ENCODE measurements at places on chromosomes 16 and 17. TPM values are rescaled to one million over a fixed set of nuclear protein-coding genes. Genes with fewer than 3 reads are reported as not detected.

DOC2A gene
- total RNA-seq, result not detected

TSPOAP1 gene
- not detected for total RNA-seq

OMG gene
- 0.08 TPM for total RNA-seq

EVPLL gene
- not detected for total RNA-seq

LRRC75A gene
- not detected for total RNA-seq

KRT28 gene
- not detected for total RNA-seq

NBR1 gene
- total RNA-seq, result 52.2 TPM

PIRT gene
- total RNA-seq, result not detected

MEOX1 gene
- total RNA-seq, result not detected

EPX gene
- not detected for total RNA-seq

KCNH4 gene
- not detected for total RNA-seq

PNMT gene
- total RNA-seq, result not detected

WDR59 gene
- 18.3 TPM for total RNA-seq

TNFRSF17 gene
- total RNA-seq, result not detected

ATXN1L gene
- total RNA-seq, result 7.5 TPM

KLHL10 gene
- not detected for total RNA-seq

IFI35 gene
- 16.0 TPM for total RNA-seq

TELO2 gene
- total RNA-seq, result 12.0 TPM

ANKRD40CL gene
- total RNA-seq, result not detected

CD19 gene
- not detected for total RNA-seq

BRIP1 gene
- 7.4 TPM for total RNA-seq

CCL5 gene
- 0.16 TPM for total RNA-seq

ZNF629 gene
- total RNA-seq, result 9.9 TPM

CCT6B gene
- 0.62 TPM for total RNA-seq

DNAAF8 gene
- 0.55 TPM for total RNA-seq

MYH11 gene
- total RNA-seq, result not detected

IGF2BP1 gene
- total RNA-seq, result not detected

TP53TG3 gene
- total RNA-seq, result not detected

CBLN1 gene
- total RNA-seq, result not detected

CACNA1H gene
- under 0.01 TPM for total RNA-seq

CCL7 gene
- total RNA-seq, result not detected

EXOC3L1 gene
- 0.08 TPM for total RNA-seq

CCL17 gene
- not detected for total RNA-seq

ADGRG1 gene
- 83.5 TPM for total RNA-seq

EME1 gene
- total RNA-seq, result 2.1 TPM

CACNG1 gene
- not detected for total RNA-seq

FBXO39 gene
- 9.3 TPM for total RNA-seq

NAGS gene
- total RNA-seq, result 17.1 TPM

RAB26 gene
- total RNA-seq, result not detected

GCGR gene
- total RNA-seq, result not detected

DERL2 gene
- total RNA-seq, result 63.6 TPM

CDH16 gene
- 0.04 TPM for total RNA-seq

UMOD gene
- total RNA-seq, result not detected

ABCC3 gene
- 13.7 TPM for total RNA-seq

IRF8 gene
- not detected for total RNA-seq

KRTAP2-3 gene
- 0.15 TPM for total RNA-seq

CIBAR2 gene
- total RNA-seq, result not detected

SLC22A31 gene
- total RNA-seq, result 0.19 TPM

KAT2A gene
- 10.3 TPM for total RNA-seq

GLYR1 gene
- total RNA-seq, result 27.3 TPM
